Inflammatory macrophage treated with lipopolysaccharide for 4 hours (primary cell): ENCODE measurements at places on chromosomes 12 and 14.

GRCh38 chr12:128791395-128792322 lies 32.1 kb downstream of the SLC15A4 start:
- DNase-seq, result peak; percentile 79

DNA sequence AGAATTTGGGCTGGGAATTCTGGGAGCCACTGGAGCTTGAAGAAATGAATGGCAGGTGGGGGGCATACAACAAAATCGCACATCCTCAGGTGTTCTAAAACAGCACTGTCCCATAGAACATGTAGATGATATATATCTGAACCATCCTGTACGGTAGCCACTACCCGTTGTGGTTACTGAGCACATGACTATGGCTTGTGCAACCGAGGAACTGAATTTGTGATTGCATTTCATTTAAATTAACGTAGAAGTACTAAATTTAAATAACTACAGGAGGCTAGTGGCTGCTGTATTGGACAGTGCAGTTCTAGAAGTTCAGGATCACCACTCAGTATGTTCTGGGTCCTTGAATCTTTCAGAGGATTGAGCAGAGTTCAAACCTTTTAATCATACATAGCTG lies 172.4 kb downstream of the PHETA1 start:
- DNase-seq, result peak; percentile 68

DNA sequence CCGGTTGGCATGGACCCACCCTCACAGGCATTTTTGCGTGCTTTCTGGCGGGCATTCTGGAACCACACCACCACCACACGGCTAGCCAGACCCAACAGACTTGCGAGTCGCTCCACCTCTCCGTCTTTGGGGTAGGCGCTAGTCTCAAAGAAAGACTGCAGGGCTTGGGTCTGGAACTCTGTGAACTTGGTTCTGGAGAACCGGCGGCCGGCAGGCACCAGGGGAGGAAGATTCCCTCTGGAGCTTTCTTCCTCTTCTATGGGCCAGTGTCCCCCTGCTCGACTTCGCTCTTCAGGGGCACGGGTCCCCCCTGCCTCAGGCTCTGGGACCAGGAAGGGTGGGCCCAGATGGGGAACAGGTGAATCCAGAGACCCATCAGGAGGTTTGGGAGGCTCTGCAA lies 26.6 kb downstream of the ZFHX2 start:
- no peak for DNase-seq

GRCh38 chr12:130216031-130216430 lies 53.8 kb downstream of the FZD10 start:
- no peak for DNase-seq

GRCh38 chr12:124764870-124765580 lies 98.6 kb downstream of the SCARB1 start:
- peak; percentile 50 for DNase-seq
